Activated CD8-positive, alpha-beta memory T cell treated with anti-CD3 and anti-CD28 coated beads for 1 hour (primary cell): ENCODE measurements at places on chromosomes 5 and 9.

GRCh38 chr5:89930591-89931392 lies 478.8 kb downstream of the CETN3 start:
- no peak for DNase-seq

- no peak for DNase-seq
Observed at GRCh38 chr5:150078802-150079689, 7.3 kb downstream of the CSF1R start.

- DNase-seq: no peak
Observed at GRCh38 chr5:96706433-96707111, 44.4 kb downstream of the CAST start.

DNA sequence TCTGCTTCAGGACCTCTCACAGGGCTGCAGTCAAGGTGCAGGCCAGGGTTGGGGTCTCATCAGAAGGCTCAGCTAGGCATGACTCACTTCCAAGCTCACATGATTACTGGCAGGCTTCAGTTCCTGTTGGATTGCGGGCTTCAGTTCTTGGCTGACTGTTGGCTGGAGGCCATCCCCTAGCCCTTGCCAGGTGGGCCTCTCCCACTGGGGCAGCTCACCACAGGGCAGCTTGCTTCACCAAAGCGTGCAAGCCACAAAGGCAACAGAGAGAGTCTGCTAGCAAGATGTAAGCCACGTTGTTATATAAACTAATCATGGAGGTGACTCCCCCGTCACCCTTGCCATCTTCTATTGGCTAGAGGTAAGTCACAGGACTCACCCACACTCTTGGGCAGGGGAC lies 14.4 kb downstream of the CPLX2 start:
- DNase-seq: no peak

- no peak for DNase-seq
Observed at GRCh38 chr9:89662718-89663613, 58.2 kb downstream of the GADD45G start.
